ENCODE measurements at places on chromosomes 2 and 18. TPM values are rescaled to one million over a fixed set of nuclear protein-coding genes. Genes with fewer than 3 reads are reported as not detected.

DNA sequence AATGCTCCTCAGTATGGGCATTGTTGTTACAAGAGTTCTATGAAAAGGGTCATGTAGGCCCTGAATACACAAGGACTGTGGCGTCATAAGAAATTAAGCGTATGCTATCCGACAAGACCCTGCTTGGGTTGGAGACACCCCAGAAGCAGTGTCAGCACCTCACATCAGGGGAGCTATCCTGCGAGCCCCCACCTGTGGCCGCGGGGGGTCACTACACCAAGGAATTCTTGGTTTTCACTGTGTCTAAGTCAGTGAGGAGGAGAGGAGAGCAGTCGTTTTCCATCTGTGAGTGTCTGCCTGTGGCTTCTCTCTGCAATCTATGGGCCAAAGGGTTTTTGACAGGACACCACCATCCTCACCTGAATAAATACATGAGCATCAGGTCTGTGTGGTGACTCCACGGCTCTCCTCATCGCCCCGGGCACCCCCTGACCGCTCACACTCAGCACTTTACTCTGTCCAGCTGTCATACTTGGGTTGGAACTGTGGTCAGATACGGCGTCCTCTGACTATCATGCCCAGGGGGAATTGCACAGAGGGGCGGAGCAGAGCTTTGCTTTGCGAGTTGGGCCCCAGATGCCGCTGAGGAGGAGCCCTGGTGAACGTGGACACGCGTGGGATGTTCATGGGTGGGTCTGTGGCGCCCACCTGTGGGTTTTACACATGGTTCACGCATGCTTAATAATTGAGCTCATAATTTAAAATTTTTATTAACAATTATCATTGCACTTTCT is 235.5 kb downstream of the MYT1L start:
- DNase-seq: no peak

Gene SNED1
- total RNA-seq: 2.8 TPM

Gene FLACC1
- 2.3 TPM for total RNA-seq

Gene CAPN13
- not detected for total RNA-seq

GRCh38 chr2:36322108-36322507 is 33.5 kb upstream of the CRIM1 start:
- peak; percentile 49 for DNase-seq

DNA sequence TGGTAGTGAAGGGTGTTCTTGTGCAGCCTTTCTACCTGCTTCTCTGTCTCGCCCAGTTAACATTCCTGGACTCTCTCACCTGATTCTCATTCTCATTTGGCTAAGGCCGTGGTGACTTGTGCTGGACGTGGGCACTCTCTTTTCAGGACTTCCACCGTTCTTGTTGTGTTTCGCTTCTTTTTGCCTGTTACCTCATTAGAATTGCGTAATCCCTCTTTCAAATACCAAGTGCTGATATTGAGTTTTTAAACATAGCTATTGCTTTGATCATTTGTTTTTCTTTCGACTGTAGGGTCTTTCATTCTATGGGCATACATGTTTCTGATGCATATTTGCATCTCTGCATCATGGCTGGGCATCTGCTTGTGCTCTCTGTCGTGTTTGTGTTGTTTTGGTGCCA is 287.0 kb downstream of the ALPK2 start:
- DNase-seq: no peak

- DNase-seq: peak; percentile 3
Observed at GRCh38 chr18:34048423-34048822, 176.3 kb downstream of the NOL4 start.

- peak; percentile 39 for DNase-seq
Observed at GRCh38 chr2:68762665-68763064, 28.1 kb downstream of the ARHGAP25 start.

DNA sequence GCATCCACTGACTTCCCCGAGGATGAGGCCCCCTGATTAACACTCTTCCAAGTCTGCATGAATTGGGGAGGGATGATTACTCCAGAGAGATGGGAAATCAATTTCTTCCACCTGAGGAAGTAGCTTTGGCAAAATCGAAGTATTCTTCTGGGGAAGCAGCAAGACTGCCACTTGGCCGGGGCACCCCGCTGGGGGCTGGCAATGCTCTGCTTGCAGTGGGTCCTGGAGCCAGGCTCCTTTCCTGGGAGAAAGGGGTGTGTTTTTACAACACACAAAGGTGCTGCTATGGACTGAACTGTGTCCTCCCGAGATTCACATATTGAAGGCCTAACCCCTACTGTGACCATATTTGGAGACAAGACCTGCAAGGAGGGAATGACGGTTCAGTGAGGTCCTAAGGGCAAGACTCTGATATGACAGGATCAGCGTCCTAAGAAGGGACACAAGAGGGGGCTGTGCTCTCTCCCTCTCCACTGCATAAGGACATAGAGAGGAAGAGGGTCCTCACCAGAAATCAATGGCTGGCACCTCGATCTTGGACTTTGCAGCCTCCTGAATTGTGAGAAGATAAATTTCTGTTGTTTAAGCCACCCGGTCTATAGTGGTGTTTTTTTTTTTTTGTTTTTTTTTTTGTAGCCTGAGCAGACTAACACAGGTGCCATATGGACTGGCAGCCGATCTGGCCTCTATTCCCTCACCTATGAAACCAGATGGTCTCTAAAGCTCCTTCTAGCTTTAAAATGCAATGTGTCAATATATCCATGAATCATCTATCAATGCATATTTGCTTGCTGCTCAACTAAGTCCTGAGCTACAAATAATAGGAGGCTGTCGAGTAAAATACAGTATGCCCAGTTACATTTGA is 3.6 kb upstream of the SMARCAL1 start:
- DNase-seq: no peak

Gene POTEJ
- 0.04 TPM for total RNA-seq

DNA sequence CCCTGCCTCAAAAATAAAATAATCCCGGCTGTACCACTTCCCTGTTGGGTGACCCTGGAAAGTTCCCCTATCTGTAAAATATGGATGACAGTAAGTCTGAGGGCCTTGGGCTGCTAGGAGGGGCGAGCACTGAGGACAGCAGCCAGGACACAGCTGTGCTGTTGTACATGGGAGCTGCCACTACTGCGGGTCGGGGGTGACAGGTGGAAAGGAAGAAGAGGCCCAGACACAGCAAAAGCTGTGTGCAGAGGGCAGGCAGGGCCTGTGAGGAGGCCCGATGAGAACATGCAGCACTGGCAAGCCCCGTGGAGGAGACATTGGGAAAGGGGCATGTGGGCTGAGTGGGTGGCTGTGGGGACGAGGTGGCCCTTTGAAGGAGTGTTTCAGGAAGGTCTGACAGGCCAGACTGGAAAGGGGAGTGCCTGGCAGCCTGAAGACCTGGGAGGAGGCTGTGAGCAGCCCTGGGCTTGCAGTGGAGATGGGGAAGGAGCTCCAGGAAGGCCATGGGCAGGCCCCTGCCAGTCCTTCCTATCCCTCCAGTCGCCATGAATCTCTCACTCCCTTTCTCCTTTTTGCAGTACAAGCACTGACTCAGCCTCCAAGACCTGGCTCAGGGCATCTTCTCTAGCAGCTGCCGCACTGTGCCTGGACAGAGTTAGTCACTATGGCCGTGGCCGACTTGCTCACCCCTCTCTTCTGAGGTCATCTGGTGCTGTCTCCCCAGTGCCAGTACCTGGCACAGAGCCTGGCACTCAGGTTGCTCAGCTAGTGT is 28.9 kb upstream of the SEMA4C start:
- DNase-seq: no peak

Gene TSPYL6
- 0.04 TPM for total RNA-seq

DNA sequence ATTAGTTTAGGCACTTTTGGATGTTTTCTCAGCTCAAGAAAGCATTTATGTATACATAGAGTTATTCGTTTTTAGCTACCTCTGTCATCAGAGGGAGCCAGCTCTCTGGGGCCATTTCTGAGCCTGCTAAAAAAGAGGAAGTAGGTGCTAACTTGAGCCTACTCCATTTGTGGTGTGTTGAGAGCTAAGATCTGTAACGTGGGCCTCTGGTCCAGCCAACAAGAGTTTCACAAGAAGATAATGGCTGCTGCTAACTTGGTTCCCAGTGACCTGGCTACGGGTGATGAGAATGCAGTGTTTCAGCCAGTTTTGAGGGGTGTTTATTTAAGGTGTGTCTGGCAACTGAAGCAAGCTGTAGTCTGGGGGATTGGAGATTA is 182.5 kb downstream of the PRKCE start:
- DNase-seq: no peak

Gene SCN7A
- 57.8 TPM for total RNA-seq

GRCh38 chr18:80227472-80227871 is 19.8 kb downstream of the PARD6G start:
- DNase-seq: no peak

- no peak for DNase-seq
Observed at GRCh38 chr18:54247511-54248175, 21.7 kb upstream of the POLI start.
